ENCODE measurements at places on chromosomes 7 and 10.

- no peak overlapping the region for H3K4me3 ChIP-seq
- no peaks in the 10 kb centered on the region for H3K36me3 ChIP-seq
- no peaks in the 10 kb centered on the region for H3K27me3 ChIP-seq
- DNase-seq: no peak
Observed at GRCh38 chr7:93047514-93048099, 70.2 kb downstream of the SAMD9 start.

- peaks cover 2% of the 10 kb centered on the region for H3K27me3 ChIP-seq
- H3K4me1 ChIP-seq: peaks cover 9% of the 10 kb centered on the region
- H3K36me3 ChIP-seq: no peaks in the 10 kb centered on the region
- no peak overlapping the region for H3K4me3 ChIP-seq
- DNase-seq: no peak
Observed at GRCh38 chr7:92880212-92881090, 44.1 kb upstream of the CDK6 start.

DNA sequence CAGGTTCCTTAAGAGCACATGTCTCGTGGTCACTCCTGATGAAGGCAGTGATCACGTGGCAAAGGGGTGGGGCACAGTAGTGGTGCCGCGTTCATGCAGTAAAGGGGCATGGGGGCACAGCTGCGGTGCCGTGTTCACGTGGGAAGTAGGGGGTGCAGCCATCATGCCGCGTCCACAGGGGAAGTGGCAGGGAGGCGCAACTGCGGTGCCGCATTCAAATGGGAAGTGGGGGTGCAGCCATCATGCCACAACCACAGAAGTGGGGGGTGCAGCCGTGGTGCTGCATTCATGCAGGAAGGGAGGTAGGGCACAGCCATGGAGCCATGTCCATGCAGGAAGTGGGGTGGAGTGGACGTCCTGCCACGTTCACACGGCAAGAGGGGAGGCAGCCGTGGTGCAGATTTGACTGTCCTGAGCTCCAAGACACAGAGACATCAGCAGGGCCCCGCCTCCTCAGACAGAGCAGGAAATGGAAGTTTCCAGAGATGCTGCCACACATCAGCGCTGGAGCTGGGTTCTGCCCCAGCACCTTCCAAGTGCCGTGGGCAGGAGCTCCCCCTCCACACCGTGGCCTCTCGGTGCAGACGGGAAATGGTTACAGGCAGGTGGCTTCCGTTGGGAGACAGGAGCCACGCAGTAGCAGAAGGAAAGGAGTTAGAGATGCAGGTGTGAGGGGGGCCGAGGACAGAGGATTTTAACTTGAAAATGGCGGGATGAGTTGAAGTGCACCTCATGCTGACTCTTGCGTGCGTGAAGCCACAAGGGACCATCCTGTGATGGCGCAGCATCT, 95.0 kb upstream of the DDC start:
- no peaks in the 10 kb centered on the region for H3K27me3 ChIP-seq
- H3K4me3 ChIP-seq: peak overlapping the region; percentile 8
- no peaks in the 10 kb centered on the region for H3K36me3 ChIP-seq

- peaks cover 27% of the 10 kb centered on the region for H3K36me3 ChIP-seq
- no peak overlapping the region for H3K4me3 ChIP-seq
- peak overlapping the region; percentile 6 for H3K27ac ChIP-seq
- DNase-seq: no peak
Observed at GRCh38 chr10:73867871-73868631, 6.3 kb downstream of the CAMK2G start.

DNA sequence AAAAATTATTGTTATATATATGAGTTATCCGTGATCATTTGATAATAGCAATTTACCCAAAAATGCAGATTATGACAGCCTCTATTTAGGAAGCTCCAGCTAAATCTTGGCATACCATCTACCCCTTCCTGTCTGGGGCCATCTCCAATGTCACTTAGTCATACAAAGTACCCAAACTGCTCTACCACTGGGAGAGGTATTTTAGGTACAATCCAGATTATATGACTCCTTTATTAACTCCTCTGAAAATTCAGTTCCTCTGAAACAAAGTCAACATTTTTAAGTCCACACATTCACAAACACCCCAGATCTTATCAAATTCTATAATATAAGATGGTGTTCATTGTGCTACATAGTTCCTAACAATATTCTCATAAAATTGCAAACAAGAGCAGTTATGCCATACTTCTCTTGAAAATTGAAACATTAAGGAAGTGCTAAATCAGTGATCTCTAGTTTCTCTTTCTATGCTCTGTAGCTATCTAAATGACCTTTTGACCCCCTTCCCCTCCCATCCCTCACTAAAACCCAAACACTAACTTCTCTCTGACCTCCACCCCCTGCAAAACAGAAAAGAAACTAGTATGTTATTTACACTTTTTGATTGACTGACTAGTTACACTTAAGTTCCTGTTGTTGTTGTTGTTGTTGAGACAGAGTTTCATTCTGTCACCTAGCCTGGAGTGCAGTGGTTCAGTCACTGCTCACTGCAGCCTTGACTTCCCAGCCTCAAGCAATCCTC, 16.4 kb downstream of the HOXA1 start:
- H3K27me3 ChIP-seq: no peaks in the 10 kb centered on the region
- H3K27ac ChIP-seq: no peak overlapping the region
- no peaks in the 10 kb centered on the region for H3K4me1 ChIP-seq
- H3K4me3 ChIP-seq: no peak overlapping the region
- no peaks in the 10 kb centered on the region for H3K36me3 ChIP-seq

GRCh38 chr7:124747072-124747471, 18.5 kb downstream of the GPR37 start:
- H3K36me3 ChIP-seq: no peaks in the 10 kb centered on the region
- H3K4me1 ChIP-seq: no peaks in the 10 kb centered on the region
- no peak overlapping the region for H3K4me3 ChIP-seq

DNA sequence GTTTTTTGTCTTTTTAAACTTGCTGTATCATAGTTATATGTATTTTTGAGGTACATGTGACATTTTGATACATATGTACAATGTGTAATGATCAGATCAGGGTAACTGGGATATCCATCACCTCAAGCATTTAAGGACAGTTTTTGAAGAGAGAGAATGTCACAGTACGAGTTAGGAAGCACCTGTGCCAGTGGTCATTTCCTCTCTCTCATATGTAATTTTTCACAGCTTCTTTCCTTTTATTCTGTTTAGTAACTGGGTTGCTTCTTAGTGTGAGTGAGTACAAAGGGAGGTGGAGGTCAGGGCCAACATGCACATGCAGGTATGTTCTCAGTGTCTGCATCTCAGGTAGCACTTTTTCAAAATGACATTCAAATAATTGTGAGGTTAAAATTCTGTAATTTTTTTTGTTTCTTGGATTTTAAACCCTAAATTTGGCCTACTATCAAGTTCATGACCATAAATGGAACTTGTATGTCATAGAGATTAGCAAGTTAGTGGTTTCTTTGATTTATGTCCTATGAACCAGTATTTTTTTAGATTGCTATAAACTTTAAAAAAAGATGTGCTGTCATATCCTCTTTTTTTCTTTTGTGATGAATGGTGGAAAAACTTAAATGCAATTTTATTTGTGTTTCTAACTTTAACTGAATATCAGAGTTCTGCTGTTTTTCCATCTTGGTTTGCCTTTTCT, 42.7 kb downstream of the SNX10 start:
- no peak for DNase-seq
- no peaks in the 10 kb centered on the region for H3K36me3 ChIP-seq
- no peaks in the 10 kb centered on the region for H3K27me3 ChIP-seq
- H3K4me1 ChIP-seq: peaks cover 41% of the 10 kb centered on the region
- H3K4me3 ChIP-seq: no peak overlapping the region
- peak overlapping the region; percentile 55 for H3K27ac ChIP-seq

GRCh38 chr10:109306698-109307097, 616.6 kb downstream of the XPNPEP1 start:
- no peak overlapping the region for H3K27ac ChIP-seq
- H3K36me3 ChIP-seq: no peaks in the 10 kb centered on the region
- no peaks in the 10 kb centered on the region for H3K27me3 ChIP-seq
- H3K4me3 ChIP-seq: no peak overlapping the region
- DNase-seq: no peak

DNA sequence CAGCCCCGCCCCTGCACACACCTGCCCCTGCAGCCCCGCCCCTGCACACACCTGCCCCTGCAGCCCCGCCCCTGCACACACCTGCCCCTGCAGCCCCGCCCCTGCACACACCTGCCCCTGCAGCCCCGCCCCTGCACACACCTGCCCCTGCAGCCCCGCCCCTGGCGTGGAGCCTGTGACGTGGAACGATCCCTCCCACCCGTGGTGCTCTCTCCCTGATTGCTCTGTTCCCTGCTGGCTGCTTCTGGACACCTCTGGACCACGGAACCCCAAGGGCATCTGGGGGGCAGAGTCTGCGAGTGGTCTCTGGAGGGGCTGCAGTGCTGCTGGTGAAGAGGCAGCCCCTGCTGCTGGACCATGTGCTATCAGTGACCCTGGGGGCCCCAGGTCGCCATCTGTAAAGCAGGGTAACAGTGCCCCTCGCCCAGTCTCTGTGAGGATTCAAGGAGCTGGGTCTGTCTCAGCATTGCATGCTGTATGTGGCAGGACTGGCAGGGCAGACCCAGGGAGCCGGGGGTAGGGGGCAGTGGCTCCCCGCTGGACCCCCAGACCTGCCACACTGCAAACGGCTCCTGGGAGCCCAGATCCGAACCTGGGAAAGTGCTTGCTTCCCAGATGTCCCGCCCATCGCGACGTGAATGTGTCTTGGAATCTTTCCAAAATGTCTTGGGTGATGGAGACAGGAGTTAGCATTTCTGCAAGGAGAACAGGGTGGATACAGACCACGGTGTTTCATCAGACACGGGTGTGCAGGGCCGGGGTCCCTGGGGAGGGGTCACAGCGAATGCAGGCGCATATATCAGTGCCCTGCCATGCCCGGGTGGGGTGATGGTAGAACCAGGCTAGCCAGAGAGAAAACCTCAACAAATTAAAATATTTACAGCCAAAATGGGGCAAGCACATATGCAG, 27.9 kb upstream of the NKX6-2 start:
- DNase-seq: no peak
- H3K27me3 ChIP-seq: no peaks in the 10 kb centered on the region
- H3K4me3 ChIP-seq: no peak overlapping the region

Measured in natural killer cell (primary cell).